ENCODE measurements at places on chromosomes 2 and 18. TPM values are rescaled to one million over a fixed set of nuclear protein-coding genes. Genes with fewer than 3 reads are reported as not detected.

GRCh38 chr2:69169655-69170389 lies 156.8 kb downstream of the ANTXR1 start:
- DNase-seq: peak; percentile 74

The SGO2 gene
- 26.4 TPM for total RNA-seq

The SLC40A1 gene
- total RNA-seq: 5.6 TPM

DNA sequence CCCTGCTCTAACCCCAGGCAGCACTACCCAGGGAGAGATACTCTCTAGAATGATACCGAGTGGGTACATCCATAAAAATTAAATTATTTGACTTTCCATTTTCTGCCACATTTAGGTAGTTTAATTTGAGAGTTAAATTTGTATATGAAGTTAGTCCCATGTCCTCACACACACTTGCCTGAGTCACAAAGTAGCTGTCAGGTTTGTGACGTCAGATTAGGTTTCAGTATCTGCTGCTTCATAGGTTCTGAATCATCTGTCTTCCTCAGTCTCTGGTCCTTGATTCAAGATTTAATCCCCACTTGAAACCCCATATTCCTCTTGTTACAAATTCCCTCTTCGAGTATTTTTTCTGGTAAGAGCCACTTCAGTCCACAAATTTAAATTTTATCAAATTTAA lies 738.6 kb upstream of the FAM98A start:
- DNase-seq: no peak

- DNase-seq: no peak
Measured at GRCh38 chr2:158730621-158731140, 64.4 kb upstream of the DAPL1 start.

GRCh38 chr18:22663378-22663777 lies 245.7 kb upstream of the CTAGE1 start:
- no peak for DNase-seq

The SERPINB13 gene
- total RNA-seq: not detected

- peak; percentile 67 for DNase-seq
Measured at GRCh38 chr2:163667064-163667887, 68.5 kb downstream of the FIGN start.

The NCKAP5 gene
- total RNA-seq: 8.4 TPM

The EN1 gene
- 1.8 TPM for total RNA-seq

GRCh38 chr2:159798376-159798725 lies 343 bp upstream of the CD302 start:
- DNase-seq: no peak

GRCh38 chr18:74880706-74881278 lies 283.1 kb downstream of the ZNF407 start:
- no peak for DNase-seq

- no peak for DNase-seq
Measured at GRCh38 chr18:68060871-68061270, 544.4 kb upstream of the DSEL start.

DNA sequence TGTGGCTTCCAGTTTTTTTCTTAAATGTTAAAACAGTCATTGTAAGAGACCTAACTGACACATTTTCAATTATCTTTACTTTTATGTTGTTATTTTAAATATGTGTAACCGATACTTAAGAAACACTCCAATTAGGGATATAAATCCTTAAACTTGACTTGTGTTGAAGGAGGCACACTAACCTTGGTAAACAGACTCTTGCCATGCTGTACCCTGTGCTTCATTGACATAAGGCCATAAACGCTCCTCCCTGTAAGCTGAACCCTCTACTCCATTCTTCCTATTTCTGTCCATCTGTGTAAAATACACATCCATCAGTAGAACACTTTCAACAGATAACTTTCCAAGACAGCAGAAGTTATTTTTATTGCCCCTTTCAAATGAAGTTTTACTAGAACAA lies 780.5 kb upstream of the FAM98A start:
- no peak for DNase-seq

- DNase-seq: peak; percentile 53
Measured at GRCh38 chr2:18814387-18814786, 225.0 kb upstream of the NT5C1B start.

The NT5C1B gene
- total RNA-seq: 0.21 TPM

- no peak for DNase-seq
Measured at GRCh38 chr18:51279367-51279984, 82.0 kb upstream of the MEX3C start.

The REG3A gene
- not detected for total RNA-seq

- DNase-seq: no peak
Measured at GRCh38 chr2:234458466-234458865, 38.4 kb downstream of the ARL4C start.

DNA sequence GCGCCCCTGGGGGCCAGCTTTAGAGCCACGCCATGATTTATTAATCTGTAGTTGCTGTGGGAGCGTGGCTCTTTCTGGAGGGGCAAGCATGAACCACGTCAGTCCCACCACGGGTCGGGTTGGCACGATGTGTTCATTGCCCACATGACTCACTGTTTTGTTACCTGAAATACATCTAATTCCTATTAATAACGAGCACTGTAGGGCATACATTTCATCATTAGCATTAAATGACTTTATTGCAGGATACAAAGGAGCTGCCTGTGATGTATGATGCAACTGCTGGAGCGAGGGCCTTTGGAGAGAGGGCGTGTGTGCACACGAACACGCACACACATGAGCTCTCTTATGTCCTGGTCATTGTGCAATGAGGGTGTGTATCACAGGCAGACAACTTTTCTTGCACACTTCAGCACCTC lies 127.0 kb downstream of the INHBB start:
- DNase-seq: no peak

- DNase-seq: no peak
Measured at GRCh38 chr2:203659331-203660049, 46.9 kb upstream of the CD28 start.

The CNDP1 gene
- total RNA-seq: not detected

The LHCGR gene
- not detected for total RNA-seq

The FRZB gene
- total RNA-seq: not detected

GRCh38 chr2:85755122-85756027 lies 1.6 kb downstream of the ATOH8 start:
- peak; percentile 30 for DNase-seq

- no peak for DNase-seq
Measured at GRCh38 chr2:7625392-7626138, 708.4 kb downstream of the RNF144A start.

DNA sequence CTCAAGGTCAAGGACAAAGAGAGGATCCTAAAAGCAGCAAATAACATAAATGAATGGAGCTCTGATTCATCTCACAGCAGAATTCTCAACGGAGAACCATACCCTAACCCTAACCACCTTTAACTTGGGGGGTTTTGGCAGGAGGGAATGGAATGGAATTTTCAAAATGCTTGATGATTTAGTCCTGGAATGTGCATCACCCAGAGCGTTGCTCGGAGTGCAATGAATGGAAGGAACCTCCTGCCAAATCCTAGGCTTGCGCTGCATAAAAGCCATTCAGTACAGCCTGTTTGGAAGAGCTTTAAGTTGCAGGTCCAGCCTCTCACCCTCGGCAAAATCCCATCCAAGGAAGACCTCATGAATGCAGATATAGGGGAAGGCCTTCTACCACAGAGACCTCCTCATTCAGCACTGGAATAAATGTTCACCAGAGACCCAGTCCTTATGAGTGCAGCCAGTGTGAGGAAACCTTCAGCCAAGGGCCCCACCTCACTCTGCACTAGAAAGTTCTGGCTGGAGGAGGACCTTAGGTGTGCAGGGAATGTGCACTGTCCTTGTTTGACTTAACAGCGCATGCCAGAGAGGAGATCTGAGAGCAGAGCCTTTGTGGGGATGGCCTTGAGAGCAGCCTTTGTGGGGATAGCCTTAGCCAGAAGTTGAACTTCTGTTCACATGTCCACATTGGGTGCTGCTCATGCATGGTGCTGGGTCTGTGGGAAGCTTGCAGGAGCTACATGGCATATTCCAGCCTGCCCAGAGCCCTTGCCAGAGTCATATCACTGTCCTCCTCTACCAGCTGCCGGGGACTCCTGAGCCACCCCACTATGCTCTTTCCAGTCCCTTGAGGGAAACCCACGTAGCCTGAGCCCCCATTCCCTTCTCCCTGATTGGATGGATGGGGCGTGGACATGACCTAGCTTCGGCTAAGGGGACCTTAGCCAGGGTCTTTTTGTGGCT lies 30.5 kb downstream of the ASB1 start:
- no peak for DNase-seq

DNA sequence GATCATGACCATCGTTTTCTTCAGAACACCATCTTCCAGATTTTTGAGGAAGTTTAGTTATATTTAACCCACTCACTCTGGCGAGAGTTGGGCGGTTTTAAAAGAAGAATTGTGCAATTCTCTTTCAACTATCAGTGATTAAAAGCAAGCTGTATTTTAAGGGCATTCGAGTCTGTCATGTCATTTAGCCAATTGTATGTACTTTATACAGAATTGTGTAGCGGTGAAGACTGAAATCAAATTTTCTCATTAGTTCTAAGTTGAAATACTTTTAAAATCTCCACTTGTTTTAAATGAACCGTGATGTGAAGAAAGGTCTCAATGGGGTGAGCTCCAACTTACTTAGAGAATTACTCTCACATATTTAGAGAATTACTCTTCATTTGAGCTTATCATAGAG lies 214.6 kb upstream of the DTNA start:
- DNase-seq: no peak

GRCh38 chr18:58211510-58211909 lies 167.5 kb downstream of the NEDD4L start:
- no peak for DNase-seq

The PTPRN gene
- total RNA-seq: 0.21 TPM

GRCh38 chr2:20430461-20431300 lies 16.2 kb upstream of the RHOB start:
- peak; percentile 36 for DNase-seq

GRCh38 chr2:85795331-85796045 lies 41.7 kb downstream of the ATOH8 start:
- no peak for DNase-seq

GRCh38 chr2:95362486-95362885 lies 40.0 kb upstream of the FAHD2A start:
- no peak for DNase-seq

The CCDC141 gene
- total RNA-seq: not detected

DNA sequence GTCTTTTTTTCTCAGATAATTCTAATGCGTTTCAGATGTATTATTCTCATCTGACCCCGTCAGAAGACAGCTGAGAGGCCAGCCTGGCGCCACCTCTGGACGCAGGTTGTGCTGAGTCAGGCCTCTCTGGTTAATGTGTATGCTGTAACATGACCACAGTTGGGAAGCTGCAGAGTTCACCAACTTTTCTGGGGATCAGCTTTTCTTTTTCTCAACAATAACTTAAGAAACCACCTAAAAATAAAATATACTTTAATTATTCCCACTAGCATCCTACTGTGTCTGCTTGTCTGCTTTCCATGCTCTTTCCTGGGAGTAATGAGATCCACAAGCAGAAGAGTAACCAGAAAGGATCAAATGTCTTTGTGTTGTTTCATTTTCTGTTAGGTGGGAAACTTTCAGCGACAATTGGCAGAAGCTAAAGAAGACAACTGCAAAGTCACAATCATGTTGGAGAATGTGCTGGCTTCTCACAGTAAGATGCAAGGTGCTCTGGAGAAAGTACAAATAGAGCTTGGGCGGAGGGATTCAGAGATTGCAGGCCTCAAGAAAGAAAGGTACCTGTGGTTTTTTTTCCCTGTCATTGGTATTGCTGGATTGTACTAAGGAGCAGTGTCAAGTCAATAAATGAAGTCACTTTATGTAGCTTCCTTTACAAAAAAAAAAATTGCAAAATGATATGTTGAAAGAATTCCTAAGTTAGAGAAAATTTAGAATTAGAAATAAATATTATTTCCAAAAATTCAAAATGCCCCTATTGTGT lies 79.8 kb downstream of the CCDC150 start:
- peak; percentile 33 for DNase-seq

GRCh38 chr2:241859017-241859435 lies 332 bp upstream of the PDCD1 start:
- no peak for DNase-seq

DNA sequence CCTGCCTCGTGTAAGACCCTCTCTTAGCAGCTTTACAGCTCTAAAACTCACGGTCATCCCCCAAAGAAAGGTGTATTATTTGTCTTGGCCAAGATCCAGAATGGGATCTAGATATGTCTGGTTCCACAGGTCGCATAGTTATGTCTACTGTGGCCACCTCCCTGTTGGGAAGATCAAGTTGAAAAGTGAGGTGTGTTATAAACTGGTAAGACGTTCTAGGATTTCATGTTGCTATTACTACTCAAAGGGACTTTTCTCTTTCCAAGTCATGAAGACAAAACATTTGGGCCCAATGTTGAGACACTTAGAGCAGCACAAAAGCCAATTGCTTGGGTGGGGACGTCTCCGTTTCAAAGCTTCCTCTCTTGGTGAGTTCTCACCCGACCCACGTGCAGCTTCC lies 766.0 kb downstream of the RNF144A start:
- no peak for DNase-seq

The KCNS3 gene
- 6.2 TPM for total RNA-seq

The LYPD6 gene
- 8.5 TPM for total RNA-seq

The ACVR1C gene
- total RNA-seq: 0.39 TPM

The RGPD4 gene
- not detected for total RNA-seq

DNA sequence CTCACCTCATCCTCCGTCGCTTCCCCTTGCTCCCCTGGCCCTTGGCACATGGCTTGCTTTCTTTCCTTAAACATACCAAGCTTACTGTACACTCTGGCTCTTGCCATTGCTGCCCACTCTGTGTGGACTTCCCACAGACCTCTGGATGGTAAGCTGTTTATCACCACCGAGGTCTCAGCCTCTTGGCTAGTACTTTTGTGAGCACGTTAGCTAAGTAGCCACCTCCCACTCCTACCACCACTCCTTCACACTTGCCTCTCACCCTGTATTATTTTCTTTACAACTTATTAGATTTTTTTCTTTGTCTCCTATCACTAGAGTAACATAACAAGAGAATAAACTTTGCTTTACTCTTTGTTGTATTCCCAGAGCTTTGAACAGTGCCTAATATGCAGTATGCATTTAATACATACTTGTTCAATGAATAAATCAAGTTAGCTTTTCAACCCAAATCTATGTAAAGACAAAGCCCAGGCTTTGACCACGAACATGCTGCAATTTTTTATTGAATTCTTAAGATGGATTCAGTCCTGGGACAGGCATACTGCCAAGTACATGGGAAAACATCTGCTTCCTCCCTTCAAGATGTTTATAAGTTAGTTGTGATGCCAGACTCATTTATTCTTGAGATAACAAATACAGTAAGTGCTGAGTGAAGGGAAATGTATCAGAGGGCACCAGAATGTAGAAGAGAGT lies 25.0 kb upstream of the MSGN1 start:
- DNase-seq: no peak

DNA sequence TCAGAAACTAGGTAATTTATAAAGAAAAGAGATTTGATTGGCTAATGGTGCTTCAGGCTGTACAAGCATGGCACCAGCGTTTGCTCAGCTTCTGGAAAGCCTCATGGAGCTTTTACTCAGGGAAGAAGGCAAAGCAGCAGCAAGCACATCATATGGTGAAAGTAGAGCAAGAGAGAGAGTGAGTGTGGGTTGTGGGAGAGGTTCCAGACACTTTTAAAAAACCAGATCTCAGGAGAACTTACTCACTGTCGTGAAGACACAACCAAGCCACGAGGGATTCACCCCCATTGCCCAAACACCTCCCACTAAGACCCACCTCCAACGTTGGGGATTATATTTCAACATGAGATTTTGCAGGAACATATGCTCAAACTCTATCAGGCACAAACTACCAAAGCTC lies 554.6 kb upstream of the TNP1 start:
- DNase-seq: no peak

All from Daoy (cell line).